ENCODE measurements at places on chromosomes 13 and 19.

- DNase-seq, result no peak
Observed at GRCh38 chr19:10747271-10747670, 29.4 kb downstream of the DNM2 start.

DNA sequence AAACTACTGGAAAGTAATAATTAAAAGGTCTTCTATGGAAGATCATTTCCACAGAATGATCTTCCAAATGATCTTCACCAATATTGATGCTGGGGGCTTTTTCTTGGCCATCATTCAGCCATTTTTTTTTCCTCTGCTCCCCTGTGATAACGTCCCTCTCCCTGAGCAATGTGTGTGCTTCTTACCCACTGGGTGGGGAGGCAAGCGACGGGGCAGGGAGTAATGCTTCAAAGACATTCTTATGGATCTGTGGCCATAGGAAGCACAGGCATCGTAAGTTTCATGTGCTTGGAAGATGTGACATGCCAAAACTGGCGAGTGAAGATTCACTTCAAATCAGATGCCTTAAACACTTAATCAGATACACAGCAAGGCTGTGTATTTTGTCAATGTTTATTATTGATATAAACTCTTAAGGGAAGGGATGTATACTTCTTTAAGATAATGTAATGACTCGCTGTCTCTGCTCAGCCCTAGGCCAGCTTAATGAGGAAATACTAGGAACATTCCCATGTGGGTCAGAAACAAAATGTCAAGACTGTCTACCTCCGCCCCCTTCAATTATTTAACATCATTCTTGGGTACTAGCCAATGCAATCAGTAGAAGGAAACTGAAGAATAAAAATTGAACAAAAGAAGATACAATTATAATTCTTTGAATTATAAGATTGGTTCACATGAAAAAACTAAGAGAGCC is 34.1 kb upstream of the SERPINE3 start:
- no peak for DNase-seq

DNA sequence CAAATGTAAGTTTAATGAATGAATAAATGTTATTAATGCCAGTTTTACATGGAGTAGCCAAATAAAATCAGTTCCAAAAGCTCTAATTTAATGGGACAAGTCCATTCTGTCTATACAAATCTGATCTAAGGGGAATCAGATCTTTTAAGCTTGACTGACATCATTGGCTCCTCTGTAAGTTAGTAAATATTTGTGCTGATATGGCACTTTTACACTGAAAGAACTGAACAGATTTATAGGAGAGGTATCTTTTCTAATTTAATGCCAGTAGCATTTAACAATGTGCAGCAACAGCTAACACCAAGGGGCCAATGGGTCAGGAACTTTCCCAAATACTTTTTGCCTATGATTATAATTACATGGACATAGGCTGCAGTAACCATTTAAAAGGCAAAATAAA is 832.3 kb downstream of the PCDH17 start:
- no peak for DNase-seq

DNA sequence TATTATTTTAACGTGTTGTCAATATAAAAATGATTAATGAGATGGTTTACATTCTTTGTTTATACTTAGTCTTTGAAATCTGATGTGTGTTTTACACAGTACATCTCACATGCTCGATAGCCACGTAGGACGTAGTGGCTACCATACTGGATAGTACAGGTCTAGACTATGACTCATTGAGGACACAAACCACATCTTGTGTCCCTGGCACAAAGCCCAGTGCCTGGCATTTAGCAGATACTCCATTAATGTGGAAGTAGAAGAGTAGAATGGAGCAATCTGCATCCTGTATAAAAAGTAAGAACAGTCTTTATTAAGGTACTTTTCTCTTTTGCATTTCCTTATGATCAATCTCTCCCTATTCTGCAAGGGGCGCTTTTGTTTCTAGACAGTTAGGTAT is 49.0 kb upstream of the FRY start:
- DNase-seq, result no peak

DNA sequence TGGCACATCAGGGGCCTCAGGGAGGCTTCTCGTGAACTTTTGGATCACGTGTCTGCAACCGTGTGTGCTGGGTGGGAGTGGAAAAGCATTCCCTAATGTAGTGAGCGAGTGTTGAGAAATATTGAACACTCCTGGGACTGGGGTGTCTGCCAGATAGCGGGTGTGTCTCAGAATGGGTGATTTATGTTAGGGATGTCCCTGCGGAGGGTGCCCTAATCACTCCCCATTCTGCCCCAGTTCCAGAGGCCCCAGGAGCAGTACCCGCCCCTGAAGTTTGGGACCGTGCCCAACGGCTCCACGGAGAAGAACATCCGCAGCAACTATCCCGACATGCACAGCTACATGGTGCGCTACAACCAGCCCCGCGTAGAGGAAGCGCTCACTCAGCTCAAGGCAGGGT is 24.2 kb upstream of the GRWD1 start:
- DNase-seq, result no peak

- DNase-seq, result no peak
Observed at GRCh38 chr19:46935066-46935663, 74.4 kb downstream of the ARHGAP35 start.

GRCh38 chr13:99811067-99811700 is 160.4 kb downstream of the ZIC5 start:
- no peak for DNase-seq
